ENCODE measurements at places on chromosomes 4 and X.

DNA sequence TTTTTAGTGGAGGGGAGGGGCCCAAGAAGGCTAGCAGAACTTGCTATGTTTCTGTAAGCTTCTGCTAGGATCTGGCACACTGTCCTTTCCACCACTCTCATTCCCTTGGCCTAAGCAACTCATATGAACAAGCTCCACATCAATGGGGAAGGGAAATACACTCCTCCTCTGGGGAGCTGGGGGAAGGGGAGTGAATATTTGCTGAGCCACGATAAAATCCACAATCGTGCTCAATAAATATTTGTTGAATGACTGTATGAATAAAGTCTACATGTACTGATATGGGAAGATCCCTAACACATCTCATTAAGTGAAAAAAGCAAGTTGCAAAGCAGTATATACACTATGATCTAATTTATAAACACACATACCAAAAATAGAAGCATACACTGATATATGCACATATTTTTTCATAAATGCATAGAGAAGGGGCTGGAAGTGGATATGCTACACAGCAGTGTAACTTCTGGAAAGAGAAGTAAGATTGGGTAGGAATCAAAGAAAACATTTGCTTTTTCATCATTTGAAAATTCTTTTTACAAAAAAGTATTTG is 95.8 kb upstream of the EFHC2 start:
- no peak for DNase-seq

- DNase-seq, result no peak
These were observed 6.8 kb upstream of the IQSEC2 start for GRCh38 chrX:53288189-53288588.

- no peak for DNase-seq
These were observed 132.1 kb upstream of the TLL1 start for GRCh38 chr4:165740911-165741310.

GRCh38 chrX:103220511-103221323 is 5.8 kb downstream of the BEX4 start:
- DNase-seq, result no peak

DNA sequence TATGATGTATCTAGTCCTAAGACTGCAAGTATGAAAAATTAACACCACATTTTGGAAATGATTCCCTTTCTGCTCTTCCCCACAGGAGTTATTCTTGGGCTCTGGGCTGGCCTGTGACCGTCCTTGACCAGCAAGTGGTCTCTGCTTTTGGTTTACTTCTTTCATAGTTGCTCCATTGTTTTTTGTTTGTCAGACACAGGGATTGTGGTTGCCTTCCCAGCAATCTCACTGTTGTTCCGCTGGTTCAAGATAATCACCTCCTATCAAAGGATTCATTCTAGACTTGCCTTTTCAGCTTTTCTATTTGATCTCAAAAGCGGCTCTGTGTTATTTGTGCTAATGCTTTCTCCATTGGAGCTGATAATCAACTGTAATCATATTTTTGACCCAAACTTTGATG is 218.8 kb downstream of the MGST2 start:
- DNase-seq, result no peak
